Brain pericyte (primary cell): ENCODE measurements at places on chromosomes 2 and 18.

GRCh38 chr2:217307023-217307422 lies 447.2 kb upstream of the TNP1 start:
- DNase-seq: no peak

- DNase-seq: no peak
Measured at GRCh38 chr18:8391068-8391467, 218.2 kb upstream of the RAB12 start.

GRCh38 chr2:42711896-42712295 lies 52.0 kb downstream of the OXER1 start:
- DNase-seq: no peak

- no peak for DNase-seq
Measured at GRCh38 chr2:22784566-22784965, 600.4 kb upstream of the KLHL29 start.

- DNase-seq: no peak
Measured at GRCh38 chr2:33573657-33574056, 25.4 kb downstream of the FAM98A start.

DNA sequence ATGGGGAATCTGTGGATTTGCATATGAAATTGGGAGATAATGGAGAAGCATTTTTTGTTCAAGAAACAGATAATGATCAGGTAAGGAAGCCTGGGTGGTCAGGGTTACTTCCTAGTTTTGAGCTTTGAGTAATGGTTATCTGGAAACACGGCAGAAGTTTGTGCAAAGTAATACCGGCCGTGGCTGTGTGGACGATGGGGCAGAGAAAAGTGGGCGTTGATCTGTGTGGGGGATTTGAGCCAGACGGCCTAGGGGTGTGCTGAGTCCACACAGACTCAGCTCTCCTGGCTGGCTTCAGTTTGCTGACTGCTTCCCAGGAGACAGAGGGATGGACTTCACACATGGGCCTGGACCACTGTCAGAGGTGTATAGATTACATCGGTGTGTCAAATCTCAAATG lies 21.3 kb downstream of the LPIN1 start:
- no peak for DNase-seq

DNA sequence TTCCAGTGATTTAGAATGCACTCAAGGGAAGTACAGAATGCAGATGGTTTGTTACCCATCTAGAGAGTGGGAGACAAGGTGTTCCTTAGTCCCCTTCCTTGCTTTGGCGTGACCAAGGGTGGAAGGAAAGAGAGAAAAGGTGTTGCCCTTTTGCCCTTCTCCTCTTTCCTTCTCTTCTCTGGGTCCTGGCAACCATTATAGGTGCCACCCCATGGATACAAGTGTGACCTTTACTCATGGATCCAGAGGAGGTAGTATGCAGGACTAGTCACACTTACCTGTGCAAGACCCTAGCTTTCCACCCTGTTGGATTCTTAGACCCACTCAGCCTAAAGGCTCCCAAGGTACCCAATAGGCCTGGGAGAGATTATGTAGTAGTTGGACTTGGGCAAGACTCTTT lies 11.6 kb upstream of the RBFA start:
- DNase-seq: no peak

- DNase-seq: no peak
Measured at GRCh38 chr2:43217228-43218154, 8.9 kb downstream of the ZFP36L2 start.

DNA sequence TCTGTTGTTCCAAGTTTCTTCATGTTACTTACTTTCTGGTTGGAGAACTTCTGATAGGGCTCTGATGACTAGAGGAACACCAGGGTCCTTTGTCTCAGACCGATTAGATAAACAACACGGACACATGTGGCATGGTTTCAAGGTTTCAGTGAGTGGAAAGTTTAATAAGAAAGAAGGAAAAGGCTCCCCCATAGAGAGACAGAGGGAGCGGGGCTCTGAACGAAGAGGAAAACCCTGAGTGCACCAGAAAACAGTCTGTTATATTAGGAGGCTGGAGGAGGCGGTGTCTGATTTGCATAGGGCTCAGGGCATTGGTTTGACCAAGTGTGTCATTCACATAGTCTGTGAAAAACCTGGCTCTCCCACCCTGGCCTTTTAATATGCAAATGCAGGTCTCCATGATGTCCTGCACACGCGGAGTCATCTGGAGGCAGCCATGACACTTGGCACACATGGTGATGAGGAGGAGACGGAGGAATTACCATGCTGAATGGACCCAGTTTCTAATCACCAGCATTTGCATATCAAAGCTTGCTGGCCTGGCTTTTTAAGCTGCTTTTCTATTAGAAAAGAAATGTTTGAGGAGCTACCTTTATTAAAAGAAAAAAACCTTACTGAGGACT lies 94.2 kb downstream of the PTPN4 start:
- DNase-seq: no peak

GRCh38 chr2:28681606-28682005 lies 70.0 kb upstream of the PPP1CB start:
- no peak for DNase-seq

DNA sequence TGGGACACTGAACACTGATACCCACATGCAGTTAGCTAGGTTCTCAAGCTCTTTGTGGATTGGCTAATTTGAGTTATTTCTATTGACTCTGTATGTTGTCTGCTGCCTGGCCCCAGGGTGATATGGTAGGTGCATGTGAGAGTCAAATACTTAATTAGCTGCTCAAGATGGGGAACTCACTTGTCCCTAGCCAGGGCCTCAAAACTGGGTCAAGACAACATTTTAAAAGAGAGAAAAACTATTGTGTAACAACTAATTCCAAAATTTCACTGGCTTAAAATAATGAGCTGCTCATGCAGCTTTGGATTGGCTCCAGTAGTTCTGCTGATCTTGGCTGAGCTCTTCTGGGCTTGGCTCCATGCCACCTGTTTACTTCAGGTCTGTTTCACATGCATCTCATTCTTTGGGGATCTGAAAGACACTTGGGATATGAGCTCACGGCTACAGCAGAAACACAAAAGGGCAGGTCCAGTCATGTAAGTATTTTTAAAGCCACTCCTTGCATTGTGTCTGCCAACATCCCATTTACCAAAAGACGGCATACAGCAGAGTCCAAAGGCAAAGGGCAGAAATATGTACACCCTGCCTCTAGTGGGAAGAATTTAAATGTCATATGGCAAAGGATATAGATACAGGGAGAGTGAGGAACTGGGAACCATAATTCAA lies 716.8 kb downstream of the SUCLG1 start:
- DNase-seq: no peak

DNA sequence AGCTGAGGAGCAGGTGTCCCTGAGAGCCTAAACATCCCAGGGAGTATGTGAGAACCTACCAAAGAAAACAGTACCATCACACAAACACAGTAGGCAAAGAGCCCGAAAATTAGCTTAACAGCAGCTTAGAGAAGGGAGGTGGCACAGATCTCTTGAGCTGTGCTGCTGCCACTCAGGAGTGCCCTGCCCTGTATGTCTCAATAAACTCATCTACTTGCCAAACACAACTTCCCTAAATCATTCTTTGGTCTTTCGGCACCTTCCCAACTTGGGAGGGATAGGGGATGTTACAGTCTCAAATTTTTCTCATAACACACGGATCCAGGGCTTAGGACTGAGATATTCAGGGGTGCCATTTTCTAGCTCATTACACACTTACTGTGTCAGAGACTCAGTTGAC lies 45.3 kb upstream of the C1D start:
- no peak for DNase-seq

GRCh38 chr18:27685807-27686412 lies 491.0 kb downstream of the CDH2 start:
- no peak for DNase-seq

GRCh38 chr2:175025233-175025632 lies 20.1 kb upstream of the CHN1 start:
- no peak for DNase-seq

- DNase-seq: no peak
Measured at GRCh38 chr2:2232167-2232566, 98.9 kb downstream of the MYT1L start.

GRCh38 chr2:240362826-240363745 lies 72.4 kb upstream of the GPC1 start:
- DNase-seq: no peak

- DNase-seq: no peak
Measured at GRCh38 chr2:208334230-208334629, 68.2 kb downstream of the PIKFYVE start.

GRCh38 chr18:80033181-80034067 lies 810 bp upstream of the RBFA start:
- no peak for DNase-seq

GRCh38 chr2:73350035-73350691 lies 35.5 kb upstream of the ALMS1 start:
- no peak for DNase-seq

GRCh38 chr2:138418453-138418852 lies 83.1 kb upstream of the SPOPL start:
- no peak for DNase-seq

GRCh38 chr2:111706481-111707001 lies 177.5 kb downstream of the ANAPC1 start:
- no peak for DNase-seq

DNA sequence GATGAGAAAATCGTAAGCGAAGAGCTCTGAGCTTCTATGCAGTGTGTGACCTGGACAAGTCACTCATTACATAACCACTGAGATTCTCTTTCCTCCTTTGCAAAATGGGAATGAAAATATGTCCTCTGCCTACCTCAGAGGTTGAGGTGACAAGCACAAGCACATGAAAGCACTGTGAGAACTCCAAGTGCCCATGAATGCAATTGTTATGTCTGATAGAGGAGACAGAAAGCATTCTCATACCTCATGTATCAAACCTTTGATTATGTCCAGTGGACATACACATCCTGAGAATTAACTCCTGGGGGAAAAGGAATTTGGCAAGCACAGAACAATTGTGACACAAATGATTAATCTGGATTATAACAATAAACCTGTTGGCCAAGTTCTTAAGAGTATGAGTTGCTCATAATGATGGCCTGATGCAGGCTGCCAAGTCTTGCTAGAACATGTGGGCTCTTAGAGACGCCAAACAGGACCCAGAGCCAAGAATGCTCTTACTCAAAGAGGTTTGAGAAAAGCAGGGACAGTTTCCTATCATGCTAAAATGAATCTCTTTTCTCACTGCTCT lies 8.5 kb upstream of the RMDN2 start:
- DNase-seq: no peak

- DNase-seq: no peak
Measured at GRCh38 chr2:63696496-63696895, 107.7 kb downstream of the MDH1 start.

DNA sequence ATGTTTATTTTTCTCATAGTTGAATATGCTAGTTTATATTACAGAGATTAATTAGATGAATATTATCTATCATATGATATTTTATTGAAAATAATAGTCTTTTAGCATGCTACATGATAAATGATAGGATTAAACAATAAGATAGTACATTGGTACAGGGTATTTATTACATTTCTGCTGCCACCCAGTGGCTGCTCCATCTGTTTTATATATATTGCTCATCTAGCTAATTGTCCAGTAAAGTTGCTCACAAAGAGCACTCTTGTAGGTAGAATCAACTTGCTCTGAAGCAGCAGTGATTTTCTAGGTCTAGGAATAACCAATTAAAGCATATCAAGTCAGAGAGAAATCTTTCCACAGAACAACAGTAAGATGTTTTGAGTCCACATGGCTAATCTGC lies 183.3 kb downstream of the ASXL3 start:
- no peak for DNase-seq

DNA sequence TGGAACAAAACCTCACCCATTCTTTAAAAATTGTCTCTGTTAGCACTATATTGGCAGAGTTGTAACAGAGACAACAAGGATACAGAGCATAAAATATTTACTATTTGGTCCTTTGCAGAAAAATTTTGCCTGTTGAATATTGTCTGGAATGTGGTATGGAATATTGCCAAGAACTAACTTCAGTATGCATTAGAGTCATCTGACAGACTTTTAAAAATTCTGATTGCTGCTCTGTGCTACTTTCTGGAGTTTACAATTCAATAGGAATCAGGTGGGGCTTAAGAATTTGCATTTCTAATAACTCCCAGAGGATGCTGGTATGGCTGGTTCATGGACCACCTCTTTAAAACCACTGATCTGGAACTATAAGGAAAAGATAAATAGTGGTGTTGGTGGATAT lies 32.8 kb upstream of the NYAP2 start:
- no peak for DNase-seq

- DNase-seq: no peak
Measured at GRCh38 chr2:43508209-43508608, 87.6 kb downstream of the THADA start.

- no peak for DNase-seq
Measured at GRCh38 chr2:151336863-151337371, 20.5 kb upstream of the TNFAIP6 start.

- DNase-seq: no peak
Measured at GRCh38 chr2:159860581-159861310, 62.7 kb upstream of the CD302 start.

GRCh38 chr2:136436936-136437335 lies 319.0 kb upstream of the CXCR4 start:
- DNase-seq: no peak
